ENCODE measurements at places on chromosomes 13 and 19.

DNA sequence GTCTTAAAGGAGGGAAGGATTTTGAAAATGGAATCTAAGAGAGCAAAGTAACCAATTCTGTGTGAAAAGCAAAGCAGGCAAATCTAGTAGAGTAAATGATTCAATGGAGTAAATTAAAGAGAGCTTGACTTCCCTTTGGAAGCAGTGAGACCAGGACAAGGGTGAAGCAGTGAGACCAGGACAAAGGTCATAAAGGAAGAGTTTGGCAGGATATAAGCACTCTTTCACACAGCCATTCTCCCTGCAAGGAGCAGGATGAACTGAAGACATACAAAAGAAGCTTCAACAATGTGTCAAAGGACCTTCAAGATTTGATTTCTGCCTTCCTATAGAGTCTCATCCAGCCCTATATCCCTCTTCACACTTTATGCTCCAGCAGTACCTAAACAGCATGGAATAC is 123.8 kb downstream of the ENOX1 start:
- no peak for DNase-seq

- DNase-seq = no peak
Observed at GRCh38 chr19:36547001-36547732, 19.1 kb upstream of the ZNF260 start.

DNA sequence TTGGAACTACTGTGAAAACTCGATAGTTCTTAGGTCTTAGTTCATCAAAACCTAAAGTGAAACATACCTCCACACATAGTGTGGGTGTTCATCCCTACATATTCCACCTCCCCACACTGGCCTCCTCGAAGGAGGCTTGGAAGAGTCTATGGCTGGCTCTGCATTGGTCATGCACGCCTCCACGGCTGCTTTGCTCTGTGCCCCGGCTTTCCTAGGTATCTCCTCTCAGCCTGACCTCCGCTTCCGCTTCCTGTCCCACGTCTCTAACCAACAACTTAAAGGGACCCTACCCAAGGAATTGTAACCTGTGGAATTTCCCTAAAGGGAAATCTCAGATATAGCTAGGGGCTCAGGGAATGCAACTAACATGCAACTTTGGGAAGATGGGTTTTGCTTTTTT is 79.7 kb upstream of the MBNL2 start:
- DNase-seq = no peak

- DNase-seq = no peak
Observed at GRCh38 chr13:104288496-104288895, 1222.3 kb upstream of the SLC10A2 start.

DNA sequence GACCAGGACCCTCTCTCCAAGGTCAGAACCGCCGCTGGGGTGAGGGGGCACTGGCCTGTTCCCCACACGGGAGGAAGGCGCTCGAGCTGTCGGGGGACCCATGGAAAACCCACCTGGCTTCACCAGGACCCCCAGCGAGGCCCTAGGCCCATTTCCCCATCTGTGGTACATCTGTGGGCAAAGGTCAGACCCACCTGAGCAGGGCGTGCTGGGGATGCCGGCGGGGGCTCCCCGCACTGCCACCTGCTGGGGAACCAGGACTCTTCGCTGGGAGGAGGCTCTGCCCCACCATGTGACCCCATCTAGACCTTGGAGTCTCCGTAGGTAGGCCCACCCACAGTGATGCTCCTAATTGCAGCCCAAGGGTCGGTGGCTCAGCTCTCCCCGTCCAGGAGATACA is 511 bp downstream of the WDR88 start:
- no peak for DNase-seq
